ENCODE measurements at places on chromosomes 6 and 20.

- DNase-seq: no peak
These were observed 77.8 kb upstream of the SMLR1 start for GRCh38 chr6:130749402-130749801.

DNA sequence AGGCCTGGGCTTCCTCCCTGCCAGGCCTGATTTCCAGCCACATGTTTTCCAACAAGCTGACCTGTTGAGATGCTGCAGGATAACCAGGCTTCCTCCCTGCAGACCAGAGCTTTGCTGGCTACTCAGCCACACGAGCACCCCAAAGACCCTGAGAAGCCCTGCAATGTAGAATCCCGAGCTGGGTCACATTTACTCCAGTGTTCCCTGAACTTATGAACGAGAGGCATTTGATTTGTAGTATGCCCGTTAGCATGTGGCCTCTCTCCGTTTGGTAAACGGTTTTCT, 4.0 kb downstream of the SIRPA start:
- no peak for DNase-seq

DNA sequence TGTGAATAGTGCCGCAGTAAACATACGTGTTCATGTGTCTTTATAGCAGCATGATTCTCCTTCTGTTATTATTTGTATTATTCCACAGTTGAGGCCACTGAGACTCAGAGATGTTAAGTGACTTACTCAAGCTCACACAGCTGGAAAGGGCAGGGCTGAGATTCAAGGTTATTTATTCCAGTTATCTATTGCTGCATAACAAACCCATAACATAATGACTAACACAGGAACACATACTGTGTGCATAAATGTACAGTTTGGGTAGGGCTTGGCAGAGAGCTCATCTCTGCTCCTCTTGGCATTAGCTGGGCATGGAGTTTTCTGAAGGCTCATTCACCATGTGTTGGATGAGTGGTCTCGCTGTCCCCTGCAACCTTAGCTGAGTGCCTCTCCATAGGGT, 68.8 kb downstream of the STK35 start:
- no peak for DNase-seq

DNA sequence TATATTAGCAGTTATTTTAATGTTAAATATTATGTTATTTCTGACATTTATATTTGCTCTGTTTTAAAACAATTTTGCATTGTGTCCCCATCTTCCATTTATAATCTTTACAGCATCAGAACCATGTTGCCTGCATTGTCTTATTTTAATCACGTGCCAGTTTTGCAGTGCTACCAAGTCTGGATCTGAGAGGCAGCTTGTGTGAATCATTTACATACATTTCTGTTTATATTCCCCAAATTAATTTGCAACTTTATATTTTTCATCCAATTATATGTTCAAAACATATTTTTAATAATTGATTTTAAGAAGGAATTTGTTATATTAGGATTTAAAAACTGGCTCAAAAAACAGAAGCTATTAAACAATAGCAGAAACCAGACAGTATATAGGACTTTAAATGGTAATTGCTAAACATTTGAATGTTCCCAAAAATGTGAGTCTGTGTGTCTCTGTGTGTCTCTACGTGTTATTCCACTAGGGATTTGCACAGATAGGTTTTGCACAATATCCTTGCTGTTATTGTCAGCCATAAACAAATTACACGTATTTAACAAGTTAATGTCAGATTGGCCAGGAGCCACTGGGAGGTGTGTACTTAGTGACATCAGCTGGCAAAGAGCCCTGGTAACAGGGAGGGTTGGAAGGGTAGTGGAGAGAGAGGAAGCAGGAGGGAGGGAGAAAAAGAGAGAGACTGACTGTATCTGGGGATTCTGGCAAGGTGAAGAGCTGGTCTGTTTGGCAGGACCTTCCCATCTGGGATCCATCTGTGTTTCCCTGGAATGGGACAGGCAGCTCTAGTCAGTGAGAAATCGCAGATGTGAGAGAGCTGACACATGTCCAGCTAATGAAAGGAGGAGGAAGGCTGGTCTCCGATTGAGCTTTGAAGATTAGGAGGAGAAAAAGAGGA, 72.1 kb downstream of the CBFA2T2 start:
- DNase-seq: no peak

DNA sequence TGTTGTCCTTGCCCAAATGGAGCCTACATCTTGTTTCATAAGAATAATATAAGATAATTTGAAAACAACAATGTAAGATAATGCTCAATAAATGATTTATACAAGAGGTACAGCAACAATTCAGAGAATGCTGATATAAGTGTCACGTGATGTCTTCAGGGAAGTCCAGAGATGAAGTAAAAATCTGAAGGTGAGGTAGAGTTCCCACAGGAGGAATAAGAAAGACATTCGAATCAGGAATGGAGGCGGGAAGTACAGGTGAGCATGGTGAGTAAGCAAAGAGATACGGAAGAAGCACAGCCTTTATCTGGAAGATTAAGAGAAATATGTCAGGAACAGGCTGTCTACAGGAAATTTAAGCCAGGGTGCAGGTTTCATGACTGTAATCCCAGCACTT, 165.9 kb upstream of the MARCKS start:
- no peak for DNase-seq

- no peak for DNase-seq
These were observed 52.8 kb downstream of the SNRNP48 start for GRCh38 chr6:7642791-7643190.

DNA sequence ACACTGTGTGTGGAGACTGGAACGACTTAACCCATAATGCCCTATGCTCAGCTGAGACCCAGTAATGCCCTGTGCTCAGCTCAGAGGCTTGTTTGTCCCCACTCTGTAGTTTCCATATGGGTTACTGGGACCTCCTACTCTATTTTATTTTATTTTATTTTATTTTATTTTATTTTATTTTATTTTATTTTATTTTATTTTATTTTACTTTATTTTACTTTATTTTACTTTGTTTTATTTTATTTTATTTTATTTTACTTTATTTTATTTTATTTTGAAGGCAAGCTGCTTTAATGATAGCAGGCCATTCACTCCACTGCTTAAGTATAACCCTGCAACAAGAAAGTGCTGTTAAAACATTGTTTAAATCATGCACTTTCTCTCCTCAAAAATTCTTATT, 603.4 kb upstream of the JAG1 start:
- no peak for DNase-seq

GRCh38 chr6:11770546-11771466, 7.8 kb downstream of the ADTRP start:
- no peak for DNase-seq

GRCh38 chr6:147441751-147442150, 66.7 kb upstream of the SAMD5 start:
- DNase-seq: no peak

DNA sequence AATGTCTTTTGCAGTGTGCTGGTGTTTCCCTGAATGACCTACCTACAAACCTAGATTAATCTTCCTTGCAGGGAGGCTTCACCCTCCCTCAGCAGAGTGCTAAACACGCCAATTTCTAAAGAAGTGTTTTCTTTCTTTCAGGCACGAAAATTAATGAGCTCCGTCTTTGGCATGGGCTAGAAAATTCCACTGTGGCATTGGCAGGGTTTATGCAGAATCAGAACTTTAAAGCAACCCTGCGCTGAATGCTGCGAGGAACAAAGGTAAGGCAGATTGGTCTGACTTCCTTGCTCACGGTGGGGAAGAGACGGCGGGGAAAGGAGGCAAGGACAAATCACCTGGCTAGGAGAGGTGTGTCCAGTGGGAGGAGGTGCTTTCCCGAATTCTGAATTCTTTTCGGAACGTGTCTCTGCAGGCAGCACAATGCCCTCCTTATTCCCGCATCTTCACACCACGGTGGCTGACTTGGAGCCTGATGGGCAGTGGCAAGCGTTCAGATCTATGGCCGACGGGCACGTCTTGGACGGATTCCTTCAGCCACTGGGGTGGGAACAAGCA, 6.2 kb upstream of the BANF2 start:
- DNase-seq: no peak

- peak; percentile 17 for DNase-seq
These were observed 7.3 kb downstream of the DNTTIP1 start for GRCh38 chr20:45798935-45799642.

DNA sequence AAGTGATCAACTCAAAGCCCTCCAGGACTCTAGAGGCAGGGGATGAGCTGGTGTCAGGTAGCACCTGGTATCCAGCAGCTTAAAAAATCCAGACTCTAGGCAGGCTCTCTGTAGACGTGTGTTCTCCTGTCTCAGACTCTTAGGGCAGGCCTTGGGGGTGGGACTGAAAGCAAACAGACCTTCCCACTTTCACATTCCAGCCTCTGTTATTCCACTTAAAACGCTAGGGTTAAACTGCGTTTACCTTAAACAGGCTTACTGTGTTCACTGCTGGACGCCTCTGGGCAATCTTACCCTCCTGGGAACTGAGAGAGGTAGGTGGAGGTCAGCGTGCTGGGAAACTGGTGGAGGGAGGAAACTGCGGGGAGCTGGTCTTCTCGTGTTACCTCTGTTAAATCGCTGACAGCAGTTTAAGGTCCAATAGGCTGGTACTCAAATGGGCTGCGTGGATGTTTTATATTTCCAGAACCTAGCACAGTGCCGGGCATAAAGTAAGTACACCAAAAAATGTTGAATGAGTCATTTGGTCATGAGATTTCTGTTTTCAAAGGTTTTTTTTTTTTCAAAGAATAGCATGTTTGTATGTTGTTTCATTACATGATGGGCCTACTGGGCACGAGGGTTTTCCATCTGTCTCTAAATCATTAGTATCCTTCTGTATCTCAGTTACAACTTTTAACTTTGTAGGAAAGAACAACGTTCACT, at the start of gene GCNT2:
Gene GCNT2, plus strand, starts transcription at position 248 of the 705 bp plus-strand sequence. CDS start 7,561 bp downstream, outside the sequence.
- DNase-seq: no peak

DNA sequence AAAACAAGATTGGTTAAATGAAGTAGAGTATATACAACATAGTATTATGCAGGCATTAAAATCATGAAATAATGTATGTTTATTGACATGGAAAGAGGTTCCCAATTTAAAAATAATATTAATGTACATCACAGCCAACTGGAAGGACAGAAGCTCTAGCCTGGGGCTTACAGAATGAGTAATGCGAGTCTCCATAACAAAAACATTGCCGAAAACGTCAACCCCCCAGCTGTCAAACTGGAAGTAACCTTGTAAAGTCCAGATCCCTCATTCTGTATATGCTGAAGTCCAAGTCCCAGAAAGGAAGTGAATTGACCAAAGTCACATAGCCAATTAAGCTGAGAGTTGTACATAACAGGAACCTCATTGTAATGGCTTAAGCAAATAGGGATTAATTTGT, 128.7 kb upstream of the ECI2 start:
- no peak for DNase-seq

DNA sequence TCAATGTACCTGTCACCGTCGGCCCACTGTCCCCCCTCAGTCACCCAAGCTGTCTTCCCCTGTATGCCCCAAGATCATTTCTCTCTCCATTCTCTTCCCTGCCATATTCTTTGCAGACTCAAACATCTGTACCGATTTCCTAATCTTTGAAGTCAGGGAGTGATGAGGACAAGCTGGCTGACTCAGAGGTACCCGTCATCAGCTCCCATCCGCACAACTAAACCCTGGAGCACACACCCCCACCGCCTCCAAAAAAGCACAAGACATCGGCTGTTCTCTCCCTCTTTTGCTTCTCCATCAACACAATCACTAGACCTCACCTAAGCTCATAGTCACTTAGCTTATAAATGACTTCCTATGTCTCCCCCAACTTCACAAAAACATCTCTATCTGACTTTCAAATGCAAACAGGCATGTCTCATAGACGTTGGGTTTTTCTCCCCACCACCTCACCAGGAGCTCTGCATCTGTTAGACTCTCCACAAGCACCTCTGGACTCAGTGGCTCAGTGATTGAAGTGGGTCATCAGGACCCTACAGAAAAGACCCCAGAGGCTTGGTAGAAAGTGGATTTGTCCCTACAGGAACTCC, 11.5 kb upstream of the NFATC2 start:
- DNase-seq: no peak

DNA sequence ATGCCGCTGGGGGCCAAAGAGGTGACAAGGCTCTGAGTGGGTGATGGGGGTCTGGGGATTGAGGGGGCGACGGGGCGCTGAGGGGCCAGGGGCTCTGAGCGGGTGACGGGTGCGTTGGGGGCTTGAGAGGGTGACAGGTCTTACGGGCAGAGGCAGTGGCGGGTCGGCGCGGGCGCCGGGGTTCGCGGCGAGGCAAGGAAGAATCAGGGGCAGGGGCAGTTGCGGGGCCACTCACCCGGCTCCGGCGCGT, 146 bp downstream of the ZNFX1 start:
- no peak for DNase-seq

DNA sequence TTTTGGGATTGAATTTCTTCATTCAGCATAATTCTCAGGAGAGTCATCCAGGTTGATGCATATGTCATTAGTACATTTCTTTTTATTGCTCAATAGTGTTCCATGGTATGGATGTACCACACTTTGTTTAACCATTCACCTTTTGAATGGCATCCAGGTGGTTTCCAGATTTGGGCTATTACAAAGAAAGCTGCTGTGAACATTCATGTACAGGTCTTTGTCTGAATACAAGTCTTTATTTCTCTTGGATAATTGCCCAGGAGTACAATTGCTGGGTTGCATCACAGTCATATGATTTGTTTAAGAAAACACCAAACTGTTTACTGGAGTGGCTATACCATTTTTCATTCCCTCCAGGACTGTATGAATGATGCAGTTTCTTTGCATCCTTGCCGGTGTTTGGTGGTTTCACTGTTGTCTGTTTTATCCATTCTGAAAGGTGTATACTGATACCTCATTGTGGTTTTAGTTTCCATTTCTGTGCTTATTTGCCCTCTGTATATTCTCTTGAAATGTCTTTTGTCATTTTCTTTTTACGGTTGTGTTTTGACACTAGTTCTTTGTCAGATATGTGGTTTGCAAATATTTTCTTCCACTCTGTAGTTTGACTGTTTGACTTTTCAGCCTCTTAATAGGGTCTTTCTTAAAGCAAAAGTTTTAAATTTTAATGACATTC, 8.8 kb downstream of the CDKAL1 start:
- DNase-seq: no peak

DNA sequence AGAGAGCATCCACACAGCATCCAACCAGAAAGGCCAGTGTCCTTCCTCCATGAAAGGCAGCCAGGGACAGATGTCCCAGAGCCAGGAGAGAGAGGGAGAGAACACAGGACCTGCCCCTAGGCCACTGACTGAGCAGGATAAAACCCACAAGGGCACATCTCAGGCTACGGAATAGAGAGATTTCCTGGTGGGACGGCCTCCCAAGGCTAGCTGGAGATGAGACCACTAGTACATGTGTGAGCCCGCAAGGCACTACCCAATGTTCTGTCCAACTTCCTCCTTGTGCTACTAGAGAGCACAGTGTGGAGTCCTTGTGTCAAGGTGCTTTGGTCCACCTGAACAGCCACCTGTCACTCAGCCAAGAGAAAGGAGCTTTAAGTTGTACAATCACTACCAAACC, 44.2 kb downstream of the PLCG1 start:
- DNase-seq: no peak

DNA sequence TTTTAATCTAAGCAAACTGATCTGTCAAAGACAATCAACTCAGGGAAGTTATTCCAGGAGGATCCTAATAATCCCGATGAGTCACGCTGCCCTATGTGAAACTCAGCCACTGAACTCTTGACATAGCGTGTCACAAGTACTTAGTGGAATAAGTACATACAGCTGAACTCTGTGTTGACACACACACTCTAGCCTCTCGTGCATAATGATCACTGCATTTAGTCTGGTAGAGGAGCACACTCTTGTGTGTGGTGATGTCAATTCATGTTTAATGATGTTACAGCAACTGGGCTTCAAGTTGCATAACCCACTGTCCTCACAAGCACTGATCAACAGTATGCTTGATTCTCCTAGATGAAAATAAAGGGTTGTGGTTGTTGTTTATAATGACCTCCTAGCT, 148.3 kb downstream of the HACE1 start:
- no peak for DNase-seq
